ENCODE measurements at places on chromosomes 1 and 21. TPM values are rescaled to one million over a fixed set of nuclear protein-coding genes. Genes with fewer than 3 reads are reported as not detected.

Gene AMY2A
- not detected for total RNA-seq

Gene ITGB3BP
- 101 TPM for total RNA-seq

Gene MYCL
- 0.12 TPM for total RNA-seq

Gene SELL
- 0.36 TPM for total RNA-seq

Gene AGTRAP
- total RNA-seq, result 53.5 TPM

Gene TSPEAR
- not detected for total RNA-seq

Gene ARHGAP29
- total RNA-seq, result 13.6 TPM

Gene RCSD1
- 0.12 TPM for total RNA-seq

Gene ZNF593OS
- total RNA-seq, result not detected

Gene CAPN2
- total RNA-seq, result 247 TPM

Gene S100A7
- total RNA-seq, result not detected

Gene ACTL8
- 0.48 TPM for total RNA-seq

Gene PIGC
- 40.9 TPM for total RNA-seq

Gene ADCY10
- total RNA-seq, result under 0.01 TPM

Gene SELP
- not detected for total RNA-seq

Gene COL8A2
- total RNA-seq, result 0.88 TPM

Gene PDE4B
- 9.0 TPM for total RNA-seq

Gene OR14K1
- total RNA-seq, result not detected

Gene UTS2
- total RNA-seq, result 0.10 TPM

Gene HSD3B2
- not detected for total RNA-seq

Gene LRRIQ3
- total RNA-seq, result 2.0 TPM

Gene NUF2
- total RNA-seq, result 102 TPM

Gene FCRL5
- not detected for total RNA-seq

Gene PROK1
- total RNA-seq, result 0.24 TPM

Gene NPHS2
- not detected for total RNA-seq

Gene LDLRAD1
- total RNA-seq, result not detected

Gene SPRR5
- not detected for total RNA-seq

Gene PDE9A
- not detected for total RNA-seq

Gene F13B
- total RNA-seq, result not detected

Gene GJA8
- 0.12 TPM for total RNA-seq

Gene CFAP107
- not detected for total RNA-seq

Gene NBPF4
- total RNA-seq, result 0.60 TPM

Gene TMPRSS15
- 3.6 TPM for total RNA-seq

Gene PIGR
- total RNA-seq, result not detected

Gene SPATA21
- total RNA-seq, result not detected

Gene SLC44A5
- 0.12 TPM for total RNA-seq

Gene GCSAML
- total RNA-seq, result 0.12 TPM

Gene PTAFR
- 0.12 TPM for total RNA-seq

Gene DSTYK
- 4.4 TPM for total RNA-seq

Gene S100A4
- 836 TPM for total RNA-seq

Data from RPMI7951 (cell line).